ENCODE measurements at places on chromosomes 2 and 18. TPM values are rescaled to one million over a fixed set of nuclear protein-coding genes. Genes with fewer than 3 reads are reported as not detected.
A peak's percentile ranks its signal among the peaks of the same experiment; 100 is the strongest.

DNA sequence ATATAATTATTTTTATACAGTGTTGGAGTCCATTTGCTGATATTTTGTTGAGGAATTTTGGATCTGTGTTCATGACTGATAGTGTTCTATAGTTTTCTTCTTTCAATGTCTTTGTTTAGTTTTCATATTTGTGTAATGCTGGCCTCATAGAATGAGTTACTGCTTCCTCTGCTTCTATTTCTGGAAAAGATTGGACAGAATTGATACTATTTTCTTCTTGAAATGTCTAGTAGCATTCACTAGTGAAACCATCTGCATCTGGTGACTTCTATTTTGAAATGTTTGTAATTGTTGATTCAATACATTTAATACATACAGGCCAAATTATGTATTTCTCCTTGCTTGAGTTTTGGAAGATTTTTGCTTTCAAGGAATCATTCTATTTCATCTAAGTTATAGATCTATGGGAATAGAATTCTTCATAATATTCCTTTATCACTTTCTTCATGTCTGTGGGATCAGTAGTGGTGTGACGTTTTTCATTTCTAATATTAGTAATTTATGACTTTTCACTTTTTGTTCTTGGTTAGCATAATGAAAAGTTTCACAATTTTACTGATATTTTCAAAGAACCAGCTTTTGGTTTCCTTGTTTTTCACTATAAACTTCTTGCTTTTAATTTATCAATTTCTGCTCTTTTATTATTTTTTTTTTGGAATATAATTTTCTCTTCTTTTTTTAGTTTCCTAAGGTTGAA is 509.9 kb upstream of the VRK2 start:
- no peak for DNase-seq

STEAP3 gene
- 2.2 TPM for total RNA-seq

- DNase-seq = no peak
Observed at GRCh38 chr18:77132369-77133050, at the start of gene MBP. TSS of gene MBP (minus strand) at chr18:77132783. CDS start at chr18:77105261, 27,522 bp downstream.

DNA sequence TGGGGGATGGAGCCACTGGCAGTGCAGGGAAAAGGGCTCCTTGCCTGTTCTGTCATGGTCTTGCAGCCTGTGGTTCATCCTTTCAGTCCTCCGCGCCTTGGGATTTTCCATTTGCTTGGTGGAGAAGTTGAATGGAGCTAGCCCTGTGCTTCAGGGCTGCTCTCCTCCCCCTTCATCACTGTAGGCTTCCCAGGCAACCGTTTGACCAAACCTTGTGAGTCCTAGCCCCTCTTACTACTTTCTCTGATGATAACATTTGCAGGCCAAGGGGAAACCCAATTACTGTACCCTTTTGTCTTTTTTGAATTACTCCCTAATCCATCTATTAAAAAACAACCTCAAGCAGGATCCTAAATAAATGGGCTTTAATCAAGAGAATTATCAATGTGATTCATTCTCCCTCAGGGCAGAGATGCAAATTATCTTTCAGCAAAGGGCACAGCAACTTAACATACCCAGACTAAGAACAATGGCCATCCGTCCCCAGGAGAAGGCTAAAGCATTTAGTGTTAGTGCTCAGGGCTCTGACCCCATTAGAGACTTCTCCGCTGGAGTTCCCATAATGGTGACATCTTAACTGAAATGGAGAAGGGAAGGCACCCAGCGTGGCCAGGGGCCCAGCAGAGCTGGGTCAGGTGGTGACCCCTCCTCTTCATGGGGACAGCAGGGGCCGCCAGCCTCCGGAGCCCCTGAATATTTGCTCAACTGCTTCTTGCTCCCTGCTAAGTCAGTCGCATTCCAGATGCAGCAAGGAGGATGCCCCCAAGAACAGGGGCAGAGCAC is 40.7 kb downstream of the RHOB start:
- DNase-seq = no peak

DNA sequence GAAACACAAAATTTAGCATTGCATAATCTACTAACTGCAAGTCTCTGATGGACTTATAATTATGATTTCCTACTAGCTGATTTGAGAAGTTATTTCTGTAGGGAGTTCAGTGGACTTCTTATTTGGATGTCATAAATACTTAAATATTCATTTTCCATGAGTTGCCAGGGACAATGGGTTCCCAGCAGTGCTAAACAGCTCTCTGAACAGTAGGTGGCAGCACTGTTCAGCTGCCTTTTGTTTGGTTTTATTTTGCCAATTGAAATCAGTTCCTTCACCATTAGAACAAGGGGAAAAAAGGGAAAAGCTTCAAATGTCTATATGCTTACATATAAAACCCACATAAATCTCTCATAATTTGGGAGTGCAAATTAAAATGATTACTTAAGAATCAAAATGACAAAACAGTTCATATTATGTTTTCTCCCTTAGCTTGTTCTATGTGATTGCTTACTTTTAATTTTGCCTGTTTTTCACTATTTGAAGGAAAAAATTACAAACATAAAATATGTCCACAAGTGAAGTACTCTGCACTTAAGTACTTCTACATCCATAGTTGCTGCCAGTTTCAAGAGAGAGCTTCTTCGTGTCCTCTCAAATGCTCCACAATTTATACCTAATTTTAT is 898.9 kb downstream of the CPS1 start:
- peak; percentile 18 for DNase-seq

EPB41L3 gene
- total RNA-seq = 0.18 TPM

DNA sequence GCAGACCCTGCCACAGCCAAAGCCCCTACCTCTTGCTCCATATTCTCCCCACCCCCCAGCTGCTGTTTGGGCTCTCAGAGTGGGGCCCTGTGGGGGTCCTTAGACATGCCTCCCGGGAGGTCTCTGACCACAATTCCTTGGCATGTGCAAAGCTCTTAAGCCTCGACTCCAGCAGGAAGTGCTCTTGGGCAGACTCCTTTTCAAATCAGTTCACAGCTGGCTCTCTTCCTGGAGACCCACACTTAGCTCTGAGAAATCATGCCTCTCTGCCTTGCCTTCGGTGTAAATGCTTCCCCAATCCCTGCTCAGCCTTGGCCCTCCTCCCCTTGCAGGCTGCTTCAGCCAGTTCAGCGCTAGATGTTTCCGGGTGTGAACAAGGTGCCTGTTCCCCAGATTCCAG is 46.9 kb downstream of the NGEF start:
- DNase-seq = no peak

GRCh38 chr2:44596537-44597320 is 235.0 kb downstream of the CAMKMT start:
- DNase-seq = no peak

CCDC148 gene
- total RNA-seq = 0.49 TPM

CAPN10 gene
- total RNA-seq = 23.1 TPM

MEIS1 gene
- total RNA-seq = 14.7 TPM

DNA sequence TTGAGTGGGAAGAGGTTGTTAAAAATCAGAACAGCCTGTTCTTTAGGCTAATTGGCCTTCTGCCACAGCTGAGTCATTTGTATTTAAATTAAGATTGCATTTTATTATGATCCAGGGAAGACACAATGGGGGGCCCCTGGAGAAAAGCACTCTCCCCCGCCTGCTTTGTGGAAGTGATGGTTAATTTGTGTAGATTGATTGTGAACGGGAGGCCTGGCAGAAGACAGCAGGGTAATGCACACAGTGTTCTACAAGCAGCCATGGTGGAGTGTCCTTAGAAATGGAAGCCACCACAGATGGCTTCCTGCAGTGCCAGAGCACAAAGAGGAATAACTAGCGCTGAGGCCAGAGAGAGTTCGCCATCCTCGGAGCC is 19.6 kb downstream of the RAMP1 start:
- DNase-seq = no peak

DNA sequence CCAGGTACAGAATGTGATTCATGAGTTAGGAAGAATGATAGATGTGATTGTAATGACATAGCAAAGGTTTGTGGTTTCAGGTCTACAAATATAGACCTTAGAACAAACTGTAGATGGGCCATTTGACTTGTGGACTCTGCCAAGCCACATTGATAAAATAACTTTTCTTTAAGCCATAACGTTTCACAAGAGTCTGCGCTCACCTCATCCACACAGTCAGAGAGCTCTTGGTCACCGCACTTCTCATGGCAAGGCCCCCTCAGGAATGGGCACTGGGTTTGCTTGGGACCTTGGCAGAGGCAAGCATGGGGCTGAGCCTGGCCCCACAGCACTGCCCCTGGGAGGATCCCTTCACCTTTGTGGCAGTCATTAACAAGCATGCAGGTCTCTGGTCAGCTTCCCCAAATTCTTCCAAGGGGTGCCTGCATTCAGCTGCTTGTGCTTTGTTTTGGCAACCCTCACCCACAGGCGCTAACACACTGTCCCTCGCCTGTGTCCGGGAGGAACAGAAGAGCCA is 14.0 kb downstream of the ARMC9 start:
- DNase-seq = no peak

GRCh38 chr18:62848946-62849345 is 133.6 kb downstream of the PHLPP1 start:
- DNase-seq = no peak

- DNase-seq = no peak
Observed at GRCh38 chr2:216626168-216626874, 6.9 kb upstream of the IGFBP2 start.

- DNase-seq = no peak
Observed at GRCh38 chr18:78716022-78716421, 263.6 kb upstream of the SALL3 start.

- DNase-seq = no peak
Observed at GRCh38 chr2:98090951-98091350, 4.0 kb downstream of the VWA3B start.

- peak; percentile 11 for DNase-seq
Observed at GRCh38 chr2:68468801-68469200, 1.4 kb downstream of the APLF start.

- DNase-seq = no peak
Observed at GRCh38 chr2:16212321-16212720, 272.0 kb downstream of the MYCN start.

LTBP1 gene
- 63.1 TPM for total RNA-seq

DNA sequence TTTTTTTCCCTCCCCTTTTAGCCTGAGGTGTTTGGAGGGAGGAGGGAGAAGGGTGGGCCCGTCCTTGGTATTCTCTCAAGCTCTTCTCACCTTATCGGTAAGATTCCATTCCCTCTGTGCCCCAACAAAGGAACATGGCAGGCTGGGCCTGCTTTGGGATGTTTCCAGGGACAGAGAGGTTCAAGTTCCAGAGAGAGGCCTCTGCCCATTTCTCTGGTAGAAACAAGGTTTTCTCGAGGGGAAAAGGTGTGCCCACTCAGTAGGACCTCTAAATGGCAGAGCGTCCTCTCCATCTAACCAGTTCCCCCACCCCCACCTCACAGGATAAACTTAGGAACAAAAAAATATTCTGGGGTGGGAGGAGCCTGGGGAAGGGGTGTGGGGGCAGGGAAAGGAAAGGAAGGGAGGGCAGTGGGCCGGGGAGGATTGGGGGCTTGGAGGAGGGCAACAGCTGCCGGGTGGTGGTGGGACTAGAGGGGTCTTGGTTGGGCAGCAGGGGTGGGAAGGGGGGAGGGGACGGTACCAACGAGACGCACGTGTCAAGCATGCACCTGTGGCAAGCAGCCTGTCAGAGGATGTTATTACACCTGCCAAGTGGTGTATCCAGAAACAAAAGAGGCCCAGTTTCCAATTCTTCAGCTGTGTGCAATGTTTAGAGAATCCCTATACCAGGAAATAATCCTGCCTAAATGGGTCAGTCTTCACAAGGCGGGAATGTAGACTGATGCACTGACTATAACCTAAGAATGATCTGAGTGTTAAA is 2.1 kb downstream of the PCBP1 start:
- peak; percentile 96 for DNase-seq

DNA sequence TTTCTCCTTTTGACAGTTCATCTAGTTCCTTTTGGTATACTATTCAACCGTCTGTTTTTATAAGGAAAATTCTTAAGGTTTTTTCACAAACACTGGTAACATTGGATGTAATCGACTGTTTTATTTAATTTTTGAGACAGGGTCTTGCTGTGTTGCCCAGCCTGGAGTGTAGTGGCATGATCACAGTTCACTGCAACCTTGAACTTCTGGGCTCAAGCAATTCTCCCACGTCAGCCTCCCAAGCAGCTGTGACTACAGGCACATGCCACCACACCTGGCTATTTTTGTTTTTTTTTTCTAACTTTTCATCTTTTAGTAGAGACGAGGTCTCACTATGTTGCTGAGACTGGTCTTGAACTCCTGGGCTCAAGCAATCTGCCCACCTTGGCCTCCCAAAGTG is 104.4 kb upstream of the DNMT3A start:
- no peak for DNase-seq

ZC3H8 gene
- 23.4 TPM for total RNA-seq

DNA sequence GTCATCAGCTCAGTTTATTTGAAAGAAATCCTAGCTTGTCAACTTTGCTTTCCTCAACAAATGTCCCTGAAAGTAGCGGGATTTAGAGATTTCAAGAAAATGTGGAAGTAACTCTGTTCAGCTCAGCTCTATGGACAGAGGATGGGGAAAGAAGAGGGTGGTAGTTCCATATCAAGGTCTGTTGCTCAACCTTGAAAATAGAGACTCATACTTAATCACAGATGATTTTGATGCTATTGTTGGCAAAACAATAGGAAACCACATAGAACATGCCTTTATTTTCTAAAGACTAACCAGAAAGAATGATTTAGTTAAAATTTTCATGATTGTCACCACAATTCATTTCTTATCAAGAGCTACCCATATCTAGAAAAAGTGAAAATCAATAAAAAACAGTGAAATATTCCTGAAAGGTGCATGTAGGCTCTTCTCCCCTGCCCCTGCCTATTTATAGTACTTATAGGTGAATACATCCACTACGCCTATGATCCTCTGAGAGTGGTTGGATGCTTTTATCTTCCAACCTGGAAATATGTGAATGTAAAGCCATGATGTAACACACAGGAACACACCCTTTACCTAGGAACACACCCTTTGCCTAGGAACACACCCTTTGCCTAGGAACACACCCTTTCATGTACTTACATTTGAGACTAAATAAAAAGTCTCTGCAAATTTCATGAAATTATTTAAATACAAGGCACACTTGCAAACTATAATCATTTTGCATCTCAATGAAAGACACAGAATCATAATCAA is 65.8 kb downstream of the ETAA1 start:
- DNase-seq = no peak

SNTG2 gene
- 0.41 TPM for total RNA-seq

FSHR gene
- not detected for total RNA-seq

- no peak for DNase-seq
Observed at GRCh38 chr18:76364282-76365259, 130.5 kb downstream of the ZNF516 start.

- DNase-seq = peak; percentile 47
Observed at GRCh38 chr2:37343537-37344434, 644 bp upstream of the QPCT start.

KATNAL2 gene
- 5.1 TPM for total RNA-seq

DNA sequence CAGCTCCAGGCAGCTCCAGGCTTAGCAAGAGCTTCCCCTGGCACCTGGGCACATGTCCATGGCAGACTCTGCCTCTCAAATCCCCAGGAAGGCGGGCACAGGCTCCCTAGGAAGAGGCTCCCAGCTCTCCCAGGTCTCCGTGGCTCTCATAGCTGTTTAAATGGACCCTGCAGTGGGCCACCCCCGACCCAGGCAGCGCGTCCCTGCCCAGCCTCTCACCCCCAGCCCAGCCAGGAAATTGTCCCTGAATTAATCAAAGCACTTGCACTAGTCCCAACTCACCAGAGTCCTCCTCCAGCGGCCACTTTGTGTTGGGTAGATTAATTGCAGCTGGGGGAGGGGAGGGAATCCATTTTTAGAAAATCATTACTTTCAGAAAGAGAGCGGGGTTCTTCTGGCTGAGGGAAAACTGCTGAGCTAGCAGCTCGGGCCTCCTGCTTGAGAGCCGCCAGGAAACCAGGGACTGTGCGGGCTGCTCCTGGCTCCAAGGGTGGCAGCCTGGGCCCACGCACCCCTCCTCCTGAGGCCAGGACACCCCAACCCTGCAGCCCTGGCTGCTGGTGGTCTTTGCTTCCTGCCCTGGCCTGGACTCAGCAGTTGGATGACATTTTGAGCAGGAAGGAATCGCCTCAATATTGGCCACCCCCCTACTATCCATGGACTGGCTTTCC is 36.0 kb downstream of the SMAD7 start:
- no peak for DNase-seq
